ENCODE measurements at places on chromosomes 16 and 17.

GRCh38 chr17:46732160-46732559 lies 86.3 kb downstream of the WNT3 start:
- DNase-seq = no peak

- DNase-seq = peak; percentile 71
These were observed 47.2 kb upstream of the ICAM2 start for GRCh38 chr17:64067657-64068056.

GRCh38 chr16:84087466-84088151 lies 29.1 kb downstream of the MBTPS1 start:
- DNase-seq = no peak

- peak; percentile 13 for DNase-seq
These were observed 29.1 kb downstream of the EFCAB13 start for GRCh38 chr17:47352848-47353247.

- no peak for DNase-seq
These were observed 336.4 kb downstream of the SEC14L1 start for GRCh38 chr17:77476931-77477805.

GRCh38 chr17:14282726-14283125 lies 18.2 kb upstream of the HS3ST3B1 start:
- DNase-seq = no peak

- DNase-seq = peak; percentile 86
These were observed at the start of gene FZD2 for GRCh38 chr17:44556832-44557606. Gene FZD2, plus strand, starts transcription at chr17:44557484. Its CDS starts 205 bp downstream, at chr17:44557689.

DNA sequence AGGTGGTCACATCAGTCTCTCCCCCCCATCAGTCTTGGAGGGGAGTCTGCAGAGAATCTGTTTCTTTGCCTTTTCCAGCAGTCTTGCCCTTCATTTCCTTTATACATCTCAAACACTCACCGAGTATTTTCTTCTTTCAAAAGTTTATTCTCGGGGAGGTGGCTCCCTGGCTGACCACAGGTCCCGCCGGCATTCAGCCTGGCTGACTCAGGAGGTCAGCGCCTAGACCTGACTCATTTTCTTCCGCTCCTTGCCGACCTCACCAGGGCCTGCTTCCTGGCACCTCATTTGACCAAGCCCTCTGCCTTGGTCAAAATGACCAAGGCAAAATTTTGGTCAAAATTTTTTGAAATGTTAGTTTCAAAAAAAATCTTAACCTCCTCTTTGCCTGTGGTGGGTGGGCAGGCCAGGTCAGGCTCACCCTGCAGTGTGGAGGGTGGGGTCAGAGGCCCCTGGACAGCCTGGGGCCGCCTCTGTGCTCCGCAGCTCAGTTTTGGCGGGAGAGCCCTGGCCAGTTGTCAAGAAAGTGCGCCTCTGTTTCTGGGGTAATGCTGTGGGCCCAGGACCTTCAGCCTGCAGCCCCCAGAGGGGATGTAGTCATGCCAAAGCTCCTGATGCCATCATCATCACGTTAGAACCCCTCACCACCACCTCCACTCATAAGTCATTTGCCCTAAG lies 165.6 kb downstream of the SPECC1 start:
- no peak for DNase-seq

GRCh38 chr17:61828694-61829093 lies 34.6 kb downstream of the BRIP1 start:
- DNase-seq = no peak

GRCh38 chr17:66813296-66813695 lies 21.6 kb upstream of the CACNG5 start:
- no peak for DNase-seq

GRCh38 chr16:86994215-86994614 lies 323.0 kb downstream of the C16orf95 start:
- DNase-seq = no peak

GRCh38 chr16:74281300-74281699 lies 15.3 kb upstream of the PSMD7 start:
- DNase-seq = no peak

DNA sequence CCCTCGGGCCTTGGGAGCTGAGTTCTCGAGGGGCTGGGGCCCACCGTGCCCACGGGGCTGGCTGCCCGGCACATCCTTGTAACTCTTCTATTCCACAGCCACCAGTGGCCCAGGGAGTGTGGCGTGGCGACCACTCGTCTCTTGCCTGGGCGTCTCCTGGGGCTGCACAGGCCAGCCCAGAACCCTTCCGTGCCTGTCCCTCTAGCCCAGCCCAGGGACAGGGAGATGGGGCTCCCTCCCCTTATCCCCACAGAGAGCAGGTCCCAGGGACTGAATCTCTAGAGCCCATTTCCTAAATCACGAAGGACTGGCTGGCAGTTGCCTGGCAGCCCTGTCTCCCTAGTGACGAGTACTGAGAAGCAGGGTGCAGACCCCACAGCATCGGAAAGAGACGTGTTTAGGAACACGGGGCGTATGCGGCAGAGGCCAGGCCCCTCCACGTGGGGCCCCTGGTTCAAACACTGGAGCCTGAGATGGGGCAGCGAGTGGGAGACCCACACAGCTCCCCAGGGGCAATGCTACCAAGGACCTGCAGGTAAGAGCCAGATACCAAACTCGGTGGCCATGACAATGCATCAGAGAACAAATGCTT lies 51.0 kb downstream of the TIMM22 start:
- DNase-seq = no peak

- peak; percentile 58 for DNase-seq
These were observed 25.4 kb downstream of the DNAJA2 start for GRCh38 chr16:46947900-46948547.

GRCh38 chr17:1000597-1001461 lies 3.9 kb downstream of the TIMM22 start:
- DNase-seq = no peak
